ENCODE measurements at places on chromosomes 3 and 15.

- peak; percentile 59 for DNase-seq
Observed at GRCh38 chr3:71652781-71653413, 69.4 kb upstream of the FOXP1 start.

GRCh38 chr3:102715030-102715697 lies 280.3 kb downstream of the ZPLD1 start:
- peak; percentile 86 for DNase-seq

GRCh38 chr15:71044006-71044405 lies 71.3 kb upstream of the THSD4 start:
- peak; percentile 19 for DNase-seq

DNA sequence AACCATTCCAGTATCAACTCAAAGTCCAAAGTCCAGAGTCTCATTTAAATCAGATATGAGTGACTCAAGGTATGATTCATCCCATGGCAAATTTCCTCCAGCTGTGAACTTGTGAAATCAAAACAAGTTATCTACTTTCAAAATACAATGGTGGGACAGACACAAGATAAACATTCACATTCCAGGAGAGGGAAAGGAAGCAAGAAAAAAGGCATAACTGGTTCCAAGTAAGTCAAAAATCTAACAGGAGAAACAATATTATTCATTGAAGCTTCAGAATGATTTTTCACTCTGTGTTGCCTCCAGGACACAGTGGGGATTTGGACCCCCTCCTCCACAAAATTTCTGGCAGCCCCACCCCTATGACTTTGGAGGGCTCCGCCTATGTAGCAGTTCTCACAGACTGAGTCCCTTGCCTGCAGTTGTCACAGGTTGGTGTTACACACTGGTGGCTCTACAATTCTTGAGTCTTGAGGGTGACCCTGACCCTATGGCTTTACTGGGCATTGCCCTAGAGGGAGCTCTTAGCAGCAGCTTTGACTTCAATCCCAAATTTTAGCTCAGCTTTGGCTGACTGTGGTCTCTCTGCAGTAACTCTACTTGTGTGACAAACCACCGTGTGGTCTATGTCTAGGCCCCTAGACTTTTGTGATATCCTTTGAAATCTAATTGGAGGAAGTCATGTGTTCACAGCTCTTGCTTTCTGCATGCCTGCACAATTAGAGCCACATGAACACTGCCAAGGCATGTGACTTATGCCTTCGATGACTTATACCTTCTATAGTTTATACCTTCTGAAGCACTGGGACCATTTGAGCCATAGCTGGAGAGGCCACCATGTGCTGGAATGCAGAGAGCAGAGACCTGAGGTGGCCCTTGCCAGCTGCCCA lies 644.2 kb downstream of the GRM7 start:
- DNase-seq: peak; percentile 92

DNA sequence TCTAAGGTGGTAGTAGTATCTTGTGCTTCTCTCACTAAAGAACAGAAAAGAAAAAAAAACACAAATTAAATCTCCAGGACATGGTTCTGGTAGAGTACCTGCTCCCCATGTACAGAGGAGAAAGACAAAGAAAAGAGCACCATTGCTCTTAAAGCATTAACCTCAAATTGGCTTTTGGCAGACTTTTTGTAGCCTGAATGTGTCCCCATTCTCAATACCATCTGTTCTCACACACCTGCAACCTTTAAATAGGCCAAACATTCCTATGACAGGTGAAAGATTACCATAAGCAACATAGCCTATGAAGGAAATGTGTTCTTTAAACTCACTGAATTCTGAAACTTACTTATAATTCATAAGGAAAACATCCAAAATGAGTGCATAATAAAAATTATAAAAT lies 68.0 kb downstream of the TIPARP start:
- no peak for DNase-seq

GRCh38 chr3:56059731-56060130 lies 408.5 kb downstream of the ERC2 start:
- DNase-seq: no peak

DNA sequence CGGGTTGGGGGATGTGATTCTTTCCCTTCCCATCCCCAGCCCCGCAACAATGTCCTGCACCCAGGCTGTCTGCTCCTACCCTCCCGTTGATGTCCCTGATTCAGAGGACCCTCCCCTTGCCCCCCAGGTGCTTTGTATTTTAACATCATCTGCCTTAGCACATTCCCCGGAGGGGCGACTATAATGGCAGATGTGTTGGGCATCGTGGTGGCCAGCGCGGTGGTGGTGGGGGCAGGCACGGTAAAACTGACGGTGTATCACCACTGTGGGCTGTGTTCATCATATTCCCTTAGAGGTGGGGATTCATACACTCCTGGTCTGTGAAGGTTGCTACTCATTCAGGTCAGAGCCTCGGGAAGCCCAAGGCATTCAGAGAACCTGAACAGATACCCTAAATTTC lies 173.0 kb downstream of the ADAMTS17 start:
- DNase-seq: no peak

DNA sequence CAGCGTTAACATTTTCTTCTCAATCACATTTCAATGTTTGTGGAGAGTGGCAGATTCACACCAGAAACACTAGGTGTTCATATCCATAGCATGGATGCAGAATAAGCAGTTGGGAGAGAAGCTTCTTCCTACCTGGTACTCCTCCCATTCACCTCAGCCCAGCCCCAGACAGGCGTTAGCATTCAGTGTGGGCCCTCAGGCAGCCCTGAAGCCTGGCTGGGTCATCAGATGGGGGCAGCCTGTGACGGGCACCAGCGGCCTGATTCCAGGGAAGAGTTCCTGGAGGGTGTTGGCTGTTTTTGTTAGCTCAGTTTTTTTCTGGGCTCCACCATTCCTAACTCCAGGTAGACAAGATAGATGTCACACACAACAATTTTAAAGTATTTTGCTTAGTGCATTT lies 31.1 kb downstream of the APH1B start:
- no peak for DNase-seq

GRCh38 chr15:55990998-55991397 lies 2.4 kb downstream of the NEDD4 start:
- no peak for DNase-seq

GRCh38 chr3:7700977-7701376 lies 800.6 kb upstream of the LMCD1 start:
- no peak for DNase-seq

DNA sequence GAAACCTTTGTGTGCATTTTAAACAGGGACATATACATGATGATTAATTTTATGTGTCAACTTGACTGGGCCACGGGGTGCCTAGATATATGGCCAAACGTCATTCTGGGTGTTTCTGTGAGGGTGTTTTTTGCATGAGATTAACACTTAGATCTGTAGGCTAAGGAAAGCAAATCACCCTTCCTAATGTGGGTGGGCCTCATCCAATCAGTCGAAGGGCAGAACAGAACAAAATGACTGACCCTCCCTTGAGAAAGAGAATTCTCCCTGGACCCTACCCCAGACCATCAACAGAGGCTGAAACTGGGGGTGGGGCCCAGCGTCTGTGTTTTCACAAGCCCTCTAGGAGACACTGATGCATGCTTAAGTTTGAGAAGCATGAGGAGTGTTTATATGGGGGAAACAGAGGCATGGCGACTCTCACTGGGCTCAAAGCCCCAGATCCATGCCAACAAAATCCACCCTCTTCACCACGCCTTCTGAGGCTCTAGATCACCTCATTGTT lies 56.2 kb downstream of the ITGA11 start:
- DNase-seq: no peak

- no peak for DNase-seq
Observed at GRCh38 chr3:49260806-49261324, 16.2 kb downstream of the C3orf62 start.

DNA sequence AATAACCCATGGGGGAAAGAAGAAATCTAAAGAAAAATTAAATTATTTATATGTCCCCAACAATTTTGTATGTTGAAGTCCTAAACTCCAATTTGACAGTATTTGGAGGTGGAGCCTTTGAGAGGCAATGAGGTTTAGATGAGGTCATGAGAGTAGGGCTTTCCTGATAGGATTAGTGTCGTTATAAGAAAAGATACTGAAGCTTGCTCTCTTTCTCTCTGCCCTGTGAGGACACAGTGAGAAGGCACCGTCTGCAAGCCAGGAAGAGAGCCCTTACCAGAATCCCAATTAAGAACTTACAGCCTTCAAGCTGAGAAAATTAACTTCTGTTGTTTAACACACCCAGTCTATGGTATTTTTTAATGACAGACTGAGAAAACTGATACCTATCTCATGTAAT lies 16.1 kb upstream of the OR5AC2 start:
- no peak for DNase-seq

DNA sequence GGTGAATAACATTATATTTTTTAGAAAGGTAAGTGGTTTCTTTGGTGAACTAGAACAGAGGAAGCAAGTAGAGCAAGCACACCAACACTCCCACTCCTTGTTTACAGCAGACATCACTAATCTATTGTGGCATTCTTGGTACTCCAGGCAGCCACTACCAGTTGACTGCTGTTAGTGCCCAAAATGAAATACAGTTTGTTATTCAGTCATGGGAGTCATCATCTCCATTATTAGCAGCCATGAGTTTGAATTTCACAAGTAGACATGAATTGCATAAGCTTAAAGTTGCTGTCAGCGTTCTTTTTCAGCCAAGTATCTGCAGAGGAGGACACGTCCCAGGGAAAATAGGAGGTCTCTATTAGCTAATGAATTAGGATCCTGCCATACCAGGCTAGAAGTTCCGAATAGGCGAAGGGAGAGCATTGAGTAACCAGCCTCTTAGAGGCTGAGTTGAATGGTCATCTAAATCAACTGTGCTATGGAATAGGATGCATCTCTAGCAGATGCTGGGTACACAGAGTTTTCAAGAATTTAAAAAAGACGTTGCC lies 252.7 kb upstream of the ICE2 start:
- DNase-seq: no peak

GRCh38 chr3:192597913-192598312 lies 129.4 kb downstream of the FGF12 start:
- no peak for DNase-seq

DNA sequence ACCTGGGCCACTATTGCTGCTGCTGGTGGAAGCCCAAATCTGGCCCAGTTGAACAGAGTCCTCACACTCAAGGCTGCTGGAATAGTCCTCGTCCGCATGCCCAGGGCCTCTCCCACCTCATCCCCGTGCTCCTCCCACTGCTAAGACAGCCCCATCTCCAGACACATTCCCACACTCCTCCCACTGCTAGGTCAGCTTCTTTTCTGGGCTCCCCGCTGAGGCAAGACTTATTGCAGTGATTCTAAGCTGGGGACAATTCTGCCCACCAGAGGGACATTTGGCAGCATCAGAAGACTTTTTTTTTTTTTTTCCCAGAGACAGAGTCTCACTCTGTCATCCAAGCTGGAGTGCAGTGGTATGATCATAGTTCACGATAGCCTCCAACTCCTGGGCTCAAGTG lies 35.1 kb downstream of the POC1A start:
- no peak for DNase-seq

- peak; percentile 80 for DNase-seq
Observed at GRCh38 chr15:40104865-40105516, 3.7 kb downstream of the BMF start.

GRCh38 chr15:70954733-70955132 lies 62.1 kb downstream of the LRRC49 start:
- DNase-seq: no peak

DNA sequence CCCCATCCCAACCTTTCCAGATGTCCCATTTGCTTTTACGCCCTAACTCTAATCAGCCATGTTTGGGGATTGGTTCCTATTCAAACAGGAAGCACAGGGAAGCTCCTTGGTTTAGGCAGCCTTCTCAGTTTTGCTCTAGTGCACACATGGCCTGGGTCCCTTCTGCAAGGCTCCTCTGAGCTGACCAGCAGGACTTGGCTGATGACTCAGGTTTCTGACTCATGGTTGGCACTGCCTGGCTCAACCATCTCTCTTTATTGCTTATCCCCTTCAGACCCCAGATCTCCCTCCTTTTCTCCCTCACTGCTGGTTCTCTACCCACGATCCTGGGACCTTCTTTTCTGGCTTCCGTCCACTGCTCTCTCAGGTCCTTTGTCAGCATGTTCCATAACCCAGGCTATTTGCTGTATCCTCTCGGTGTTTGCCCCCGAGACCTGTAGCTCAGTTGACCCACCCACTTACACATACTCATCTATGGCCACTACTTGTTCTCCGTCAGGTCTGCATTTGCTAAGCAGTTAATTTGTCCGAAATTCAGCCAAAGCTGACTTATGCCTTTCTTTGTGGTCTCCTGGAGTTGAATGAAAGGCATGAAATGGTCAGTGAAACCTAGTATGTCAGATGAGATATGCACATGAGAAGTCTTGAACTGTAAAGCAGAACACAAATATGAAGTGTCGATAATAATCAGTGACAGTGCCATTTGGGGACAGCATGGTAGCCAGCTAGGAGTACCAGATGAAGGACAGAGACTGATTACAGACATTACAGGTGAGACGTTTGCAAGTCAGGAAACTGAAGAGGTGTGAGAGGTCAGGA lies 323.5 kb upstream of the ROPN1 start:
- DNase-seq: peak; percentile 87

GRCh38 chr15:62665449-62665848 lies 377.1 kb upstream of the TPM1 start:
- DNase-seq: no peak

DNA sequence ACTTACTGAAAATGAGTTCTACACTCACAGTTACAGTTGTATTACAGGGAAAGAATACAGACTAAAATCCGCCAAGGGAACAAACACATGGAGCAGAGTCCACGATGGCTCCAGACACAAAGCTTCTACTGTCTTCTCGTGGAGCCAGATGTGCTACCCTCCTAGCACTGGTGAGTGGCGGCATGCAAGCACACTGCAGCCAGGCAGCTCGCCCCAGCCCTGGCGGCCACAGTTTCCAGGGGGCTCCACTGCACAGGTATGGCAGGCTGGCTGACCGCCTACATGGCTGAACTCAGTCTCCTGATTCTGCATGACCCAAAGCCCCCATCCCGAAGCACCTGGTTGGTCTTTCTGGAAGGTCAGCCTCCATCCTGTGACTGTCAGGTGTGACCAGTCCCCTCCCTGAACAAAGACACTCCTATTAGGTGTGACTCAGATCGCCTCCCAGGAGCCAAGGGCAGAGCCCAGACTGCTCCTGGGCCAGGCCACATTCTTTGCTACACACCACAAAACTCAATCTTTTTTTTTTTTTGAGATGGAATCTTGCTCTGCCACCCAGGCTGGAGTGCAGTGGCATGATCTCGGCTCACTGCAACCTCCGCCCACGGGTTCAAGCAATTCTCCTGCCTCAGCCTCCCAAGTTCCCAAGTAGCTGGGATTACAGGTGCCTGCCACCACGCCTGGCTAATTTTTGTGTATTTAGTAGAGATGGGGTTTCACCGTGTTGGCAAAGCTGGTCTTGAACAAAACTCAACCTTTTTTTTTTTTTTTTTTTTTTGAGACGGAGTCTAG lies 51.5 kb downstream of the CFAP92 start:
- peak; percentile 80 for DNase-seq

GRCh38 chr3:130820976-130821375 lies 72.9 kb upstream of the ATP2C1 start:
- peak; percentile 80 for DNase-seq
